ENCODE measurements at places on chromosomes 5 and 9. TPM values are rescaled to one million over a fixed set of nuclear protein-coding genes. Genes with fewer than 3 reads are reported as not detected.

The QRFP gene
- total RNA-seq: not detected

The CCL27 gene
- not detected for total RNA-seq

The RORB gene
- not detected for total RNA-seq

The WNT8A gene
- not detected for total RNA-seq

The ZCCHC9 gene
- total RNA-seq: 29.4 TPM

The PTAR1 gene
- total RNA-seq: 63.2 TPM

The ZNF366 gene
- not detected for total RNA-seq

The PPP3R2 gene
- not detected for total RNA-seq

The STKLD1 gene
- 1.1 TPM for total RNA-seq

The VAV2 gene
- 7.1 TPM for total RNA-seq

The SMIM32 gene
- total RNA-seq: not detected

The SNX24 gene
- total RNA-seq: 1.4 TPM

The ACTBL2 gene
- total RNA-seq: not detected
